IMR-90 (cell line): ENCODE measurements at places on chromosomes 2 and 18.

GRCh38 chr18:23115683-23116096, 19.6 kb upstream of the CABLES1 start:
- peak; percentile 100 for DNase-seq

GRCh38 chr18:63879709-63880108, 7.8 kb upstream of the SERPINB2 start:
- peak; percentile 62 for DNase-seq

- no peak for DNase-seq
These were observed 59.1 kb downstream of the COA5 start for GRCh38 chr2:98548920-98549818.

DNA sequence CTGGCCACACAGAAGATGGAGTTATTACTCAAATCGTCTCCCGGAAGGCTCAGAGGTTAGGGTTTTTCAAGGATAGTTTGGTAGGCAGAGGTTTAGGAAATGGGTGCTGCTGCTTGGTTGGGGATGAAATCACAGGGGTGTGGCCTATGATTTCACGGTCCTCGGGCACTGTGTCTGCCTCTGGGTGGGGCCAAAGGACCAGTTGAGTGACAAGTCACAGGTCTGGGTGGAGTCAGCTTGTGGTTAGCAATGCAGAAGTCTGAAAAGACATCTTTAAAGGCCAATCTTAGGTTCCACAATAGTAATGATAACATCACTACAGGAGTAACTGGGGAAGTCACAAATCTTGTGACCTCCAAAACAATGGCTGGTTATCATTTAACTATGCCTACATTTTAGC, 387.8 kb downstream of the ZNF521 start:
- DNase-seq: no peak

- DNase-seq: no peak
These were observed 217.6 kb downstream of the CDH7 start for GRCh38 chr18:65968239-65969004.

DNA sequence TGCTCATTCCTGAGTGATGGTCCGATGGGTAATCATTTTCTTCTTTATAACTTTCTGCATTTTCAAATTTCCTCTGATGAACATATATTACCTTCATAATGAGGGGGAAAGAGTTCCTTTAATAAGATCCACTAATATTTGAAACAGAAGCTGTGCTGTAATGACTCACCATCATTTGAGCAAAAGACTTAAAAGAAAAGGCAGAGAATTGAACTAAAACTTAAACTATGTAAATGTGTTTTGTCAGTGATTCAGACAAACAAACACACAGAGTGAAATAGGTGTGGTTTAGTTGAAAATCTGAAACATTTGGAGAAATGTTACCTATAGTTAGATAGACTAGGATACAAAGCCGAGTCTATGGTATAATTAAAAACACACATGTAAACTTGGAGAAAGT, 209.6 kb downstream of the STK39 start:
- DNase-seq: peak; percentile 54

DNA sequence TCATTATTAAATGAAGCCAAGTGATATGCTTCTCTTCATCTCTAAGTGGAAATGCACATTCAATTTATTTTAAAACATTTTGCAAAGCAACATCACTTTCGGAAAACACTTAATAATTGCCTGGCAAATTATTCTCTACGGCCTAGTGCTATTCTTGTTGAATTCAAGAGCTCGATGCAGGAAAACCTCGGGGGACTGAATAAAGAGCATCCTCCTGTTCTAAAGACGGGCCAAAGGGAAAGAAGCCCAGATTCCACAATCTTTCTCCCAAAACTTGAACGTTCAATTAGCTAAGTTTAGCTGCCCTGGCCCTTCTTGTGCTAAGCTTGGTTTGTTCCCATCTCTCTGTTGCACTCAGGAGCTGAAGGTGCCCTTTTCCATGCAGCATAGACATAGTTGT, 23.2 kb upstream of the SEH1L start:
- no peak for DNase-seq

GRCh38 chr2:12400543-12400942, 316.2 kb upstream of the TRIB2 start:
- DNase-seq: no peak

GRCh38 chr2:138333121-138333520, 168.4 kb upstream of the SPOPL start:
- DNase-seq: no peak

DNA sequence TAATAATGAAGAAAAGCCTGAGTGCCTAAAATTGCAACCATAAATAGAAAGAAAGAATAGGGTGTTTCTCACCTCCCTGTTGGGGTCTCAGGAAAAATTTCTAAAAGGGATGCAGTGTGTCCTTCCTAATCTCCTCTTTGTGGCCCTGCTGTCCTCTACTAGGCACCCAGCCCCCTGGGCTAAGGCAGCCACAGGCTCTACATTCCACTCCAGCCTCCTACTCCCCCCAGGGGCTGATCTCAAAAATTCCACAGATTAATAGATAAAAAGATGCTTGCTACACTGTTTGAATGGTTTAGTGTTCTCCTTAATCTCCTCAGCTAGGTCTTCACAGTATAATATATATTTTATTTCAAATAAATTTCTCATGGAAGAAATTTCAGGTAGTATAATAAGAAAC, 17.6 kb downstream of the SATB2 start:
- DNase-seq: no peak

DNA sequence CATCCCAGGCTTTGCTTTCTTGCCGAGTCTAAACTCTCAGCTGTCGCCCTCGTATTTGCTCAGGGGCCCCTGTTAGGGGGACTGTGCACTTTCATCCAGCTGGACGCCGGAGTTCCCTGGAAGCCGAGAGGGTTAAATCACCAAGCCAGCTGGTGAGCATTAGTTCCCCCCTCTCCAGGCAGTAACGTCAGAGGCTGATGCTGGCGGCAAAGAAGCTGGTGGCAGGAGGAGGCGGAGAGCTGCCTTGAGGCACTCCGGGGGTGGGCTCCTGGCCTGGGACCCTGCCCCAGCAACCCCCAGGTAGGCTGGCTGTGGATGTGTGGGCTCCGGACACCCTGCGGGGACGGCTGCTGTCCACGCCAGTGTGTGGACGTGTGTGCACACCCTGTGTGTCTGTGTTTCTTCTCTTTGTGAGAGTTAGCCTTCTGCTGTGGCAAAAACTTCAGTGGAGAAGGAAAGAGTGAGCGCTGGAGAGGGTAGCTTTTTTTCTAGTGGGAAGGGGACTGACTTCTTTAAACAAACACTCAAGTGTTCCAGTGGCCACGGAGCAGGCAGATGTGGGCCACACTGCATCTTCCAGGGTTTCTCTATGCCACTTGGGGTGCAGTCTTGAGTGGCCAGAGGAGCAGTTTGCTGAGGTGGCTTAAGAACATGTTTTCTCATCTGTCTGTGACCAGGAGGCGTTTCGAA, 84.7 kb downstream of the GLI2 start:
- DNase-seq: peak; percentile 90

GRCh38 chr2:184006998-184007397, 591.3 kb upstream of the ZNF804A start:
- no peak for DNase-seq

GRCh38 chr2:85712849-85713612, 18.9 kb downstream of the GNLY start:
- peak; percentile 81 for DNase-seq

DNA sequence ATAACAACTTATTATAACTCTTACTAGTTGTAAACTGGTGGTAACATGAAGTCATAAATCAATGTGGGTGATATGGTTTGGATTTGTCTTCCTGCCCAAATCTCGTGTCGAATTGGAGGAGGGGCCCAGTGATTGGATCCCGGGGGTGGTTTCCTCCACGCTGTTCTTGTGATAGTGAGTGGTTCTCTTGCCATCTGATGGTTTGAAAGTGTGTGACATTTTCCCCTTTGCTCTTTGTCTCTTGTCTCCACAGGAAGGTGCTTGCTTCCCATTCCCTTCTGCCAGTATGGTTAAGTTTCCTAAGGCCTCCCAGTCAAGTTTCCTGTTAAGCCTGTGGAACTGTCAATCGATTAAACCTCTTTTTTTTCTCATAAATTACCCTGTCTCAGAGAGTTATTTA, 321.6 kb downstream of the DSEL start:
- no peak for DNase-seq

GRCh38 chr2:174827371-174828369, 63.4 kb upstream of the CHRNA1 start:
- peak; percentile 49 for DNase-seq

DNA sequence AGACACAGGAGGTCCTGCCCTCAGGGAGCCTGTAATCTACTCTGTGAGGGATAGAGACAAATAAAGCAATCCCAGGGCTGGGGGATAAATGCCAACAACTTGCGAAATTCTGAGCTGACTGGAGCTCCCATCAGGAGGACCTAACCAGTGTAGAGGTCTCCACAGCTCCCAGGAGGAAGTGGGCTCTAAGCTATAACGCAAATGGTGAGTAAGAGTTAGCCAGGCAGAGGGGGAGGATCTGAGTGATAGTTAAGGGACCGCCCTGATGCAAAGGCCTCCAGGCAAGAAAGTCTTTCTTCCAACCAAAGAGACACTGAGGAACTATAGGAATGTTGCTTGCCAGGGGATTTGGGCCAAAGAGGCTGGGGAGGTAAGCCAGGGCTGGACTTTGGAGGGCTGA, 16.0 kb upstream of the ZNF532 start:
- DNase-seq: peak; percentile 53

DNA sequence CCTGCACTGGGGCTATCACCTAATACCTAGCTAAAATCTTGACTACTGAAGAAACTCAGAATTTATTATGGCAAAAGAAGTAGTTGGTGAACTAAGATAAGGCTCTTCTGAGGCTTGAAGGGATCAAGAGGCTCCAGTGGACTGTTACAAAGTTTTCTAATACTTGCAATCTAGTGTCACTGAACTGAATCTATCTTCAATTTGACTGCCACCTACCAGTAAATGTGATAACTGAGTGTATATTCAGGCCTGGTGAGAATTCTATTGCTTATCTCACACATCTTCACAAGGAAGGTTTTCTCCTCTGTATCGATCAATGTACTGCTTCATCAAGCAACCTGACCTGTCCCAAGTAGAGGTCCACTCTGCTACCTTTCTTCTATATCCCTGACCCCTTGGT, 40.8 kb downstream of the DARS1 start:
- DNase-seq: no peak

DNA sequence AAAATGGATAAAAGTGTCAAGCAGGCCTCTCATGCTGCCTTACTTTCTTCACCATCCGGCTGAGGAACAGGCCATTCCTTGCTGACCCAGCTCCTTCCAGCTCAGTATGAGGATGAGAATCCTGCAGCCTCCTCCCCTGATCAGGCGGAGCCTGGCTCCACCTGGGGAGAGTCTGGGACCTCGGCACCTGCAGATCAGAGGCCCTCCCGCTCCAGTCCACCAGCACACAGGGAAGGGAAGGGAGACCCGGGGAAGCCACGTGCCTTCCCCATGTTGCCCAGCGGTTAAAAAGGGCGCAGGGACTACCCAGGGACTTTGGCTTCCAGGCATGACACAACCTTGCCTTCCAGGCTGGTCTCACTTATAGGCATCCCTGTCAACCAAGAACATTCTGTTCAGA, 172.0 kb downstream of the NDUFA10 start:
- no peak for DNase-seq

DNA sequence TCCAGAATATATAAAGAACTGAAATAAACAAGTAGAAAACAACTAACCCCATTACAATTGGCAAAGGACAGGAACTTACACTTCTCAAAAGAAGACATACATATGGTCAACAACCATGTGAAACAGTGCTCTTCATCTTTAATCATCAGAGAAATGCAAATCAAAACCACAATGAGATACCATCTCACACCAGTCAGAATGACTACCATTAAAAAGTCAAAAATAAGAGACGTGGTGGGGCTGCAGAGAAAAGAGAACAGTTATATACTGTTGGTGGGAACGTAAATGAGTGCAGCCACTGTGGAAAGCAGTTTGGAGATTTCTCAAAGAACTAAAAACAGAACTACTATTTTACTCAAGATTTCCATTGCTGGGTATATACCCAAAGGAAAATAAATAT, 1696.3 kb upstream of the TMEFF2 start:
- no peak for DNase-seq

DNA sequence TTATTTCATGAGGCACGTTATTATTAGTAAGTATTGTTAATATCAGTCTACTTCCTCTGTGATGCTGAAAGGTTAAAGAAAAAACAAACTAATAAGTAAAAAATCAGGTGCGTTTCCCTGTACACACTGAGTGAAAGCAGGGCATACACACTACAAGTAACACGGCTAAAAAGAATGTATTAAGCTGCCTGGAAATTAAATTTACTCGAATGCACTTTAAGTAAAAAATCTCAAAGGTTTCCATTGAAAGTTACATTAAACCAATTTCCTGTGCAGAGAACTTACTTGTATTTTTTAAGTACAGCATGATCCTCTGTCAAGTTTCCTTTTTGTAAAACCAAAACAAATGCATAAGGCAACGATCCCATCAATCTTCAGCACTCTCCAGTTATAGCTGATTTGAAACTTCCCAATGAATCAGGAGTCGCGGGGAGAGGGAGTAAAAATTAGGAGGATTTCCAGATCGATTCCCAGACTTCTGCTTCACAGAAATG, 633 bp downstream of the BCL2 start:
- DNase-seq: no peak

DNA sequence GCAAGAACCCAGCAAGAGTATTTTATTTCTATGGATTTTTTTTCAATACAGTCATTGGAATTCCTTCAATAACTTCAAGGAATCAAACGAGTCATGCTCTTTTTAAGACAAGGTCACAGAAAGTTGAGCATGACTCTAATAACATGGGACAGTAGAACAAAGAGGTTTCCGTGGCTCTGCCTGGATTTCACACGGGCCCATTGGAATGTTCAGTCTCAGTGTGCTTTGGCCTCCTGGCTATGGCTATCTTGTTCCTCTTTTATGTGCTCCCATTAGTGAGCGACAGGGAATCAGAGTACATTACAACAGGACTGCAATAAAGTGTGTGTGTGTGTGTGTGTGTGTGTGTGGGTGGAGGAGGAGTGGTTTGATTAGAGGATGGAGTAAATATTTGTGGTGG, 312.4 kb downstream of the DCC start:
- DNase-seq: no peak

GRCh38 chr18:63903851-63904570, 3.7 kb upstream of the SERPINB10 start:
- DNase-seq: no peak

DNA sequence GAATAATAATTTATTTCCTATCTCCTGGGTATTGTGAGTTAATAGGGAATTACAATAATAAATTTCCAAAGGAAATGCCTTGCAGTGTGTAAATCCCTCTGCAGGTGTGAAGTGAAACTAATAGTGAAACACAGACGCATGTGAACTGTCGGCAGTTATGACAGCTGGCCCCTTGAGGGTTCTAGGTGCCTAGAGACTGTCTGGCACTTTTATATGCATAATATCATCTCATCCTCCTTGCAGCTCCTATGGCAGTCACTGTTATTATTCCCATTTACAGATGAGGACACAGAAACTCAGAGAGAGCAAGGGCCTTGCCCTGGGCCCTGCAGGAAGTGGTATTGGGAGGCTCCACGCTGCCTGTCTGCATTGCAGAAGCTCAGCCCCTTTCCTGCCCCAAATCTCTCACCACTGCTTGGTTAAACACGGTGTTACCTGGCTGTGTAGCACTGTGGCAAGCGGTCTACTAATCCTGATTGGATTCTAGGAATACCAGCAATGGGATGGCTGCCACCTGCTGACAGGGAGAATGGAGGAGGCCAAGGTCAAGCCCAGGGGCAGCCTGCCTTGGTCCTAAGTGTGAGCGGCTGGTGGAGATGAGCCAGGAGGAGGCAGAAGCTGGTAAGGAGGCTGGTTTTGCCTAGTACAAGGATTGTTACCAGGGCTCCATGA, 32.8 kb upstream of the ACKR3 start:
- no peak for DNase-seq

GRCh38 chr2:36633470-36634092, 35.6 kb upstream of the FEZ2 start:
- peak; percentile 16 for DNase-seq
